ENCODE measurements at places on chromosomes 2 and 18.

- no peak for DNase-seq
These were observed 288.3 kb upstream of the FN1 start for GRCh38 chr2:215724146-215724545.

GRCh38 chr2:157989227-157989626, 112.4 kb upstream of the UPP2 start:
- peak; percentile 47 for DNase-seq

DNA sequence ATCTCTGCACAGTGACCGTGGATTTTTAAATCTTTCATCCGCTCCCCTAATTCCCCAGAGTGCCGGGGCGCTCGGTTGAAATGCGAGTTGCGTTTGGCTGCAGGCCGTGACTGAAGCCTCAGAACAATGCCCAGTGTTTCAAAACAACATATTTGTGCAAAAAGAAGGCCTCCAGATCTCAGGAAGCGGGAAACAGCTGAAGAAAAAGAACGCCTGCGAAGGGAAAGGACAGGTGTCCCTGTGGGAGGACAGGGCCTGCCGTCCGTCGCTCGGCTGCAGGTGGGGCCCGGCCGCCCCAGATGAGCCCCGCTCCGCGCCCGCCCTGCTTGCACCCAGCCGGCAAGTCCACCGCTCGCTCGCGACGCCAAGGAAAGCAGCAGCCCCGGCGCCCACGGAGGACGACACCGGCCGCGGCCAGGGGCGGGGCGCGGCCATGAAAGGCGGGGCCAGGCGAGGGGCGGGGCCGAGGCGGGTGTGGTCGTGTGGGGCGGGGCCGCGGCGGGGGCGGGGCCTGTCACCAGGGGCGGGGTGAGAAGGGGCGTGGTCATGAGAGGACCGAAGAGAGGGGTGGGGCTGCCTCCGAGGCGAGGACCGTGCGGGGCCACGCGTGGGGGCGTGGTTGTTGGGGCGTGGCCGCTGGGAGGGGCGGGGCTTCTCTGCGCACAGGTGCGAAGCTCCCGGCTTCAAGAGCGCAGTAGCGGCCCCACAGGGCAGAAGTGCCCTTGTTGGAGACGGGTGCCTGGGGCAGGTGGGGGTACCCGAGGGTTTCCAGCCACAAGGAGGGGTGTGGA, 17.6 kb upstream of the BOK start:
- peak; percentile 88 for DNase-seq

DNA sequence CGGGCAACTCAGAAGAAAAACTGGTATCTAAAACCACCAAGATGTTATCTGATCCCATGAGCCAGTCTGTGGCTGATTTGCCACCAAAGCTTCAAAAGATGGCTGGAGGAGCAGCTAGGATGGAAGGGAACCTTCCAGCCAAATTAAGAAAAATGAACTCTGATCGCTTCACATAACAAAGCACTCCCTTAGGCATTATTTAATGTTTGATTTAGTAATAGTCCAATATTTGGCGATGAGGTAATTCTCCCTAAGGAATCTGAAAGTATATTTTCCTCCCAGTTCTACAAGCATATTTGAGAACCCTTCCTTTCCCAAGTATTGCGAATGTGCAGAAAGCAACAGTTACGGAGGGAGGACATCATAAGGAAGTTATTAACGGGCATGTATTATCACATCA, 156.6 kb downstream of the KCNJ3 start:
- no peak for DNase-seq

GRCh38 chr2:212941361-212941760, 210.1 kb downstream of the IKZF2 start:
- no peak for DNase-seq

Measured in D341Med (cell line).